HS-27A (cell line): ENCODE measurements at places on chromosomes 3 and 15.

DNA sequence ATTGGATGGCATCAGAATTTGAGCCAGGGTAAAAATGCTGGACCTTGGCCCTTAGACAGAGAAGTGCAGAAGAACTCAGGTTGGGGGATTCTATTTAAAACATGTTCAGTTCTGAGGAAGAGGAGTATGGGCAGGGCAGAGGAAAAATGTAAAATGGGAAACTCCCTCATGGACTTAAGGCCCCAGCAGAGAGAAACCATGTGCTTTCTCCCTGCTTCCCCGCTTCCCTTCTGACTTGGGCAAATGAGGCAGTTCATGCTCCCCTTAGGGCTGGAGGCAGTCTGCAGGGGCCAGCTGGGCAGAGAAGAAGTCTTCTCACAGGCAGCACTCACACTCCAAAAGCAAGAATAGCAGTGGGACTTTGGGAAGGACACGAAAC lies 9.9 kb upstream of the NUDT16 start:
- no peak for DNase-seq

DNA sequence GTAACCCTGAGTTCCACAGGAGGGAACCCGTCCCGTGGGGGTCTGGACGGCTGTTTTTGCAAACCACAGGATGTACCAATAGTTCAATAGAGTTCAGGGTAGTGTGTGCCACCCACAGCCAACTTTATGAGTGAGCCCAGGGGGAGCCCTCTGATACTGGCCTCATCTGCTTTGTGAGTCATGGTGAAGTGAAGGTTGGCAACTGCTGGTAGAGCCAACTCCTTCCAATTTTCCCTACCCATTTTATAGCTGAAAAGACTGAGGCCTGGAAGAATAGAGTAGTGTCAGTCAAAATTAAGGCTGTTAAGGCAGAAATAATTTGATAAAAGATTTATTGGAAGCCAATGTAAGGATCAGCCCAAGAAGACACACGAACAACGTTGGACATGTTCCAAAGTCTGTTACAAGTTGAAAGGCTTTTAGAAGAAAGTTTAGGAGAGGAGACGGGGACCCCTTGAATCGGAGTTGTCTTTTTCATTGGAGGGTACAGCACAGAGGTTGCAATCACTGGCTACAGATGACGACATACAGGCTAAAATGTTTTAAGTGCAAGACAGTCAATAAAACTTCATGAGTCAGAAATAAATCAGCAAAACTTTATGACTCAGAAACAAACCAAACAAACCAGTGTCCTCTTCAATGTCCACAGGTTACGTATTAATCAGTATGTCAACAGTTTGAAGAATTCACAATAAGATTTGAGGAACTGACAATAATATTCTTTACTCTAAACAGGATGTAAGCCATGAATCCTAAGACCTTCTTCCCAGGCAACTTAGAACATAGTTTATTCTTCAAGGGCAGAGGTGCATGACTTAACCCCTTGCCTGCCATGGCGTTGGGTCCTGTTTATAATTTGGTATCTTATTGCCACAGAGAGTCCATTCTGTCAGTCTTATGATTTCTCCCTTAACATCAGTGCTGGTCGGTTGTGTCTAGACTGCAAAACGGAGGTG lies 62.9 kb upstream of the NR2E3 start:
- peak; percentile 79 for DNase-seq

GRCh38 chr15:27086149-27086548 lies 115.2 kb downstream of the GABRG3 start:
- DNase-seq, result no peak

DNA sequence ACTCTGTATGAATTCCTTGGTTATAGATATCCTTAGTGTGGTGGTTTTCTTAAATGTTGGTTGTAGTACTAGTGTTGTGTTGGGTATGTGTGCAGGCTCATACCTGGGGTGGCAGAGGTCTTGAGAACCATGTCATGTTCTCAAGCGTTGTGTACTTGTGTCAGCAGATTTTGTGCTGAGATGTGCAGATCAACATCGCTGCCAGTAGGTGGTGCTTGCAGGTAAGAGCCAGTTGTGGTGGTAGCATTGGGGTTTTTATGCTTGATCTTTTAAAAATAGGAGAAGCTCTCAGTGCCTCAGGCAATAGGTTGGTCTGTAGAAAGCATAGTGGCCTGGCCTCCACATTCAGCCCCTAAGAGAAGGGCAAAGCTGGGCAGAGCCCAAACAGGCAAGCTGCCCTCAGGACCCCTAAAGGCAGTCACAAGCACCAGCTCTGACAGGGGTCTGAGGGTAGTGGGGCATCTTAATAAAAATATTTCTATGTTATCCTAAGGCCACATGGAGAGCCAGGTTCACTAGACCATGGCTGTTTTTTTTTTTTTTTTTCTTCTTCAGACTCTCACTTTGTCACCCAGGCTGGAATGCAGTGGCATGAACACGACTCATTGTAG lies 164.0 kb downstream of the IL20RB start:
- peak; percentile 7 for DNase-seq

DNA sequence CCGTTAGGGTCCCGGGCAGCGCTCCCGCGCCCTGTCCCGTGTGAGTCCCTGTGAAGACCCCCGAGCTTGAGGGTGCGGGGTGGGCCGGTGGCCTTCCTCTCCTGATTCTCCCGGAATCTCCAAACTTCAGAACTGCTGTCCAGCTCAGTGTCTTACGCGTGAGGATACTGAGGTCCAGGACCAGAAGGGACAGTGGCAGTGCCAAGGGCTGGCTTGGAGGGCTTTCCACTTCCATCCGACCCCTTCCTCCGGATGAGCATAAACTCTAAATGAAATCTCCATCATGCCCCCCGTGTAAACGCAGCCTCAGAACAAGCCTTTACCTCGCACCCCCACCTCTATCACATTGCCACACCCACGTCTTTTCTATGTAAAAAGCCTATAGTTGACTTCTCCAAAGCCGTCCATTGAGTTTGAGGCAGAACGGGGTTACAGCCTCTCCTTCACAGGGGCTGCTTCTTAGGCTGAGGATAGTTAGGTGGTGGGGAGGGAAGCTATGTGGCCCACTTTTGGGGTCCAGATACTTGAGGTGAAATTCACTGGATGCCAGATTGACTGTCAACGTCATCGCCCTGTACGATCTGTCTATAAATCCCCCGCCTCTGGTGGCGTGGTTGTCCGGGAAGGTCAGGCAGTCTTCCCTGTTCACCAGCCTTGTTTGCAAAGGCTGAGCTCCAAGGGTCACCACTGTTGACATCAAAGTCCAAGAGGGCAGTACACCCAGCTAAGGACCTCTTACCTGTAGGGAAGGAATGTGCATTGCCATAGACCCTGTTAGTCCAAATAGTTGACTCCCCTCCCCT lies 1.1 kb downstream of the EDEM1 start:
- DNase-seq, result no peak

- no peak for DNase-seq
These were observed 64.5 kb downstream of the LRTM1 start for GRCh38 chr3:54863366-54863765.
